EL (cell line): ENCODE measurements at places on chromosomes 16 and 17.

GRCh38 chr16:18959031-18959505, 24.7 kb upstream of the TMC7 start:
- DNase-seq = peak; percentile 3

- DNase-seq = no peak
Measured at GRCh38 chr17:2075336-2076086, 20.6 kb downstream of the HIC1 start.

DNA sequence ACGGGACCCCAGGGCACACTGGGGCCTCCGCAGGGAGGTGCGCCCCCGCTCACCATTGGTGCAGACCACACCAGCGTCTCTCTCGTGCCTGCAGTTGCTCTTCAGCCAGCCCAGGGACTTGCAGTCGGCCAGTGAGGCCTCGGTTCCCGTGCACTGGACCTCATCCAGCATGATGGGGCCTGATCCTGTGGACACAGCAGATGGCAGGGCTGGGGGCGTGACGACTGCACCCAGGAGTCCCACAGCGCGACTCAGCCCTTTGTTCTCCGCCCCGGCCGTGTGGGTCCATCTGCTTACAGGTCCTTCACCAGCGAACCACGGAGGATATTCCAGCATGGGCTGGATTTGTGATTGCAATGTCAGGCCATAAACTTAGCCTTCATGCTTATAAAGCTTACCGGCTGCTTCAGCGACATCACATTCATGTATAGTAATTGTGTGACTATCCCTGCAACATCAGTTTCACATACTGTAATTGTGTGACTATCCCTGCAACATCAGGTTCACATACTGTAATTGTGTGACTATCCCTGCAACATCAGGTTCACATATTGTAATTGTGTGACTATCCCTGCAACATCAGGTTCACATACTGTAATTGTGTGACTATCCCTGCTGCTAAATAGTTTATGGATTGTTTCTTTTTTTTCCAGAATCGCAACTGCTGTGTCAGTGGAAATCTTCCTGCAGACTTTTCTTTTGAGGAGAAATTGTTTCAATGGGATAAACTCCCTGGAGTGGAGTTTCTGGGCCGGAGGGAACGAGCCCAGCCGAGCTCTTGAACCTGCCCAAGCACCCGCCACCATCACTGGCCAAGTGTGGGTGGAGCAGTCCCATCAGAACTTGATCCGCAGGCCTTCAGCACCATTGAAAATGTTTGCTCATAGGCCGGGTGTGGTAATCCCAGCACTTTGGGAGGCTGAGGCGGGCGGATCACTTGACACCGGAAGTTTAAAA, 4.8 kb downstream of the LGALS3BP start:
- DNase-seq = peak; percentile 46

DNA sequence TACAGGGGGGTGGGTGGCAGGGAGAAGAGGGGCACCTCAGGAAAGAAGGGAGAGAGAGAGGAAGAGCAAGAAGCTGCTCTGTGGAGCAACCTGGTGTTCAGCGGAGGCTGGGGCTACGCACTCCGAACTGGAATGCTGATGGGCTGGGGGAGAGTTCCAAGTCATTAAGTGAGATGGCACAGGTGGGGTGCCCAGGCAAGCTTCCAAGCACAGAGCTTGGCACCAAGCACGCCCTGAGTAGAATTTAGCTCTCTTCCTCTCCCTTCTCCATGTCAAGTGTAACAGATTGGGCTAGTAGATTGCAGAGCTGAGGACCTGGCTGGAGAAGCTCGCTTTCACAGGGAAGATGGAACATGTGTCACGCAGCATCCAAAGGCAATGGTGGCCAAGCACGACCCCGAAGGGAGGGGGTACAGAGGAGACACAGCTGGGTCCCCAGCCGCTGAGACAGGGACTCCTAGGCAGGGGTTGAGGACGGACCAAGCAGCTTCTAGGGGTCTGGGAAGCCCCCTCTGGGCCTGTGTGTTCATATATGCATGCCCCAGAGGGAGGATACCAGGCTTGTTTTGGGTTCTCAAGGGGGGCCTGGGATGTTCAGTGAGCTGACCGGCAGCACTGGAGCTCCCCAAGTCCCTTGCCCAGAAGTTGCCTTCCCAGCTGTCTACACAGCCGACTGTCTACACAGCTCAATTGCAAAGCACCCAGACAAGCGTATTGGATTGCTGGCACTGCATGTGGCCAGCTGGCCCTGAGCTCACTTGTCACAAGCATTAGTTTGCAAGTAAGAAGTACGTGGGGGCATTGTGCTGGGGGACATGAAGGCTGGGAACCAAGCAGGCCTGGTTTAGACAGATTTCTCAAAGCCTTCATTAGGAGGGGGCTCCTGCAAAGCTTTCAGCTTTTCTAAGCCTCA, 247.8 kb downstream of the ENGASE start:
- no peak for DNase-seq

GRCh38 chr17:80945736-80946135, 45.9 kb upstream of the CHMP6 start:
- DNase-seq = no peak

GRCh38 chr16:2514333-2515179, 804 bp downstream of the ATP6V0C start:
- DNase-seq = no peak

- no peak for DNase-seq
Measured at GRCh38 chr16:61146429-61146828, 889.8 kb downstream of the CDH8 start.

DNA sequence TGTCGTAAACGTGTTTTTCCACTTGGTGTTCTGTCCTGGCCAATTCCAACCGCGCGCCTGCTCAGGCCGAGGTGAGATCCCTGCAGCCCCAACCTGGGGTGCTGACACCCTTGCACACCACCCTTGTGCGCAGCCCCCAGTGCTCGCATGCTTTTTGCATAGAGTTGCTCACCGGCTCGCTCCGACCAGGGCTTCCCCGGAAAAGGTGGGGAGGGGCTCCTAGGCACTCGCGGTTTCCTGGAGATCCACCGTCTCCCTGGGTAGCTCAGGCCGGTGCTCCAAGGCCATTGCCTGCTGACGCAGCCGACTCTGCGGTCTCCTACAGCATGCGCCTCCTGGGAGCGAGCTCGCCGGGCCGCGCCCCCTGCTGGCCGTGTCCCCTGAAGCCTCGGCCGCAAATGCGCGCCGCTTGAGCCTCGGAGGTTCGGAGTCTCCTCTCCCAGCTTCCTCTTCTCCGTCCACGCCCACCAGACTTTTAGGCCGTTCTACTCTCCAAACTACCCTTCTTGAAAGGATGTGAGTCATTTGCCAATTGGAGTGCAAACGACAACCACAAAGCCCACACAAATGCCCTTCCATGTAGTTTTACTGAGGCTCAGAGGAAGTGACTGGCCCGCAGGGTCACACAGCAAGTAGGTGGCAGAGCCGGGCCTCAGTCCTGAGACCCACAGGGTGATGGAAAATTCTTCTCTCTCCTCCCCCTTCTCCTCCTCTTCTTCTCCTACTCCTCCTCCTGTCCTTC, 7.2 kb upstream of the PDP2 start:
- DNase-seq = peak; percentile 100

DNA sequence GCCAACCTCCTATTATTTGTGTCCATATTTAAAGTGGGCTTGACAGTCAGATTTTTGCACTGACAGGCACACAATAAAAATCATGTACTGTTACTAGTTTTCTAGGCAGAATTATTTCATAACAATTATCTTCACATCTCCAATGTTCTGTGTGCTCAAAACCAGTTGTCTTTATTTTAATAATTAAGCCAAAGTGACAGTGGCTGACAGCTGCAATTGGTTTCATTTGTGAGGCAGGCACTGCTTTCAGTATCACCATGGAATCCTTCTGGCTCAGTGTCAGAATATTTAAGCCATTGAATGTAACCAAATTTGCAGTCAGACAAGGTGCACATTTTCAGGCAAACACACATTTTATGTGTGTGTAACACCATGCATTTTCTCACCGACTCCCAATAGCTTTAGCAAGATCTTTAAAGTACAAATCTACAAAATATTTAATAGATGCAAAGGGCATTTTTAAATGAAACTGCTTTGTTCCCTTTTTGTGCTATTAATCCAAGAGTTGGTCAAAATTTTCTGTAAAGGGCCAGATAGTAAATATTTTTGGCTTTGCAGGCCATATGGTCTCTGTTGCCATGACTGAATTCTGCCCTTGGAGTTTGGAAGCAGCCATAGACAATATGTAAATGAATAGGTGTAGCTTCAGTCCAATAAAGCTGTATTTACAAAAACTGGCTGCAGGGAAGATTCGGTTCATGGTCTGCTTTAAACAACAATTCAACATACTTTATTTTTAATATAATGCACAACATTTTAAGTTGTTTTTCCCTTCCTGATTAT, 486.0 kb downstream of the KCNJ2 start:
- no peak for DNase-seq

- DNase-seq = no peak
Measured at GRCh38 chr16:50335196-50335958, 33.4 kb downstream of the BRD7 start.

DNA sequence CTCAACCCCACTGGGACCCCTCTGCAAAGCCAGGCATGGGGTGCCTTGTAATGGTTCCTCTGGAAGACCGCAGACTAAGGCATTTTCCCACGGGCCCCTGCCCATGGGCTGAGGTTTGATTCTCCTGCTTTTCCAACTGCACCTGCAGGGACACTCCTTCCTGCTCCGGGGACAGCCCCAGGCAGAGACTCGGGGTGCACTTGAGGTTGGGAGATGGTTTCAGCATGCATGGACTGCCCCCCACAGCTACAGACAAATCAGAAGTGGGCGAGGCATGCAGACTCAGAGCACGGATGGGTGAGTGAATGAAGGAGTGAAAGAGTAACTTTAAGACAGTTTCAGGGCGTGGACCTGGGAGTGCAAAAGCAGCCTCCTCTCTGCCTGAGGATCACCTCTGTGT, 87.9 kb upstream of the RPL38 start:
- no peak for DNase-seq

DNA sequence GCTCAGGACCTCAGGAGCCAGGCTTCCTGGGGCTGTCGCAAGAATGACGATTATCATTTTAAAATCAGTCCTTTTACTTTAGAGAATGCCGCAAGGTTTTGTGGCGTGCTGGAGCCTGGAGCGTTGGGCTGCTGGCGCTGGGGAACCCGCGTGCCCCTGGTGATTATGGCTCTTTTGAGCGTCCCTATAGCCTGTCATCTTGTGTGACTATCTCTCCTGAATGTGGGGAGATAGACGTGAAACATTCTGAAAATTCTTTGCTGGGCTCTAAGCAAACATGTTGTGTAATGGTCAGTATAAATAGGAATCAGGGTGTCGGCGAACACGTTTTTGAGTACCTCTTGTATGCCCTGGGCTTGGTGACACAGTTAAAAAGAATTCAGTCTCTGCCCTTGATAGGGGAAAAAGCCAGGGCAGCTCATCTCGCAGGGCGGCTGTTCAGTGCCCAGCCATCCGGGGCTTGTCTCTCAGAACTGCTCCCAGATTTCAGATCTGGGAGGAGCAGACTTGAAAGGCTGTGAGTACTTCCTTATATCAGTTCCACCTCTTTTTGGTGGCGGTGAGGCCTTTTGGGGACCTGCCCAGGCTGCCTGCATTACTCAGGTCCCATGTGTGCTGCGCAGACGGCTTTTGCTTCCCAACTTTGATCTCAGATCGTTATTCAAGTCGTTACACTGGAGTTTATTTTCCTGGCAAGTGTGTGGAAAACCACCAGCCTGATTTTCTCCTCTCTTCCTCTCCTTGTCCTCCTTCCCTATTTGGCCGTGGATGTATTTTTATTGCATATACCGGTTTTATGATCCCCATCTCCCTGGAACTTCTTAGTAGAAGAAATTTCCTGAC, 973 bp downstream of the SLC7A6 start:
- peak; percentile 93 for DNase-seq

DNA sequence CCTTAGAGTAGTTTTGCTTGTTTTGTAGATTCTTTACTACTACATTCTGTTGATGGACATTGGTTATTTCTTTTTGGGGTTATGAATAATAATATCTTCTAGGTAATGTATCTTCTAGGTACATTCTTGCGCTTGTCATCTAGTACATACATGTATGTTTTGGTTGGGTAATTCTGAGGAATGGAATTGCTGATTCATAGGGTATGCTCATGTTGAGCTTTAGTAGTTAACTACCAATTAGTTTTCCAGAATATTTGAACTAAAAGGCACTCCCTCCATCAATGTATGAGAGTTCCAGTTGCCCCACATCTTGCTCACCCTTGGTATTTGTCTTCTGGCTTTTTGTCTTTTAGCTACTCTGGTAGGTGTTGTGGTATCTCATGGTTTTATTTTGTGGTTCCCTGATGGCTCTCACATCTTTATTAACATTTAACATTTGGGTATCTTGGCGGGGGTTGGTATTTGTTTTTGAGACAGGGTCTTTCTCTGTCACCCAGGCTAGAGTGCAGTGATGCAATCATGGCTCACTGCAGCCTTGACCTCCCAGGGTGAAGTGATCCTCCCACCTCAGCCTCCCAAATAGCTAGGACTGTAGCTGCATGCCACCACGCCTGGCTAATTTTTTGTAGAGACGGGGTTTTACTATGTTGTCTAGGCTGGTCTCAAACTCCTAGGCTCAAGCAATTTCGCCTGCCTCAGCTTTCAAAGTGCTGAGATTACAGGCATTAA, 47.1 kb downstream of the SLC6A4 start:
- no peak for DNase-seq

DNA sequence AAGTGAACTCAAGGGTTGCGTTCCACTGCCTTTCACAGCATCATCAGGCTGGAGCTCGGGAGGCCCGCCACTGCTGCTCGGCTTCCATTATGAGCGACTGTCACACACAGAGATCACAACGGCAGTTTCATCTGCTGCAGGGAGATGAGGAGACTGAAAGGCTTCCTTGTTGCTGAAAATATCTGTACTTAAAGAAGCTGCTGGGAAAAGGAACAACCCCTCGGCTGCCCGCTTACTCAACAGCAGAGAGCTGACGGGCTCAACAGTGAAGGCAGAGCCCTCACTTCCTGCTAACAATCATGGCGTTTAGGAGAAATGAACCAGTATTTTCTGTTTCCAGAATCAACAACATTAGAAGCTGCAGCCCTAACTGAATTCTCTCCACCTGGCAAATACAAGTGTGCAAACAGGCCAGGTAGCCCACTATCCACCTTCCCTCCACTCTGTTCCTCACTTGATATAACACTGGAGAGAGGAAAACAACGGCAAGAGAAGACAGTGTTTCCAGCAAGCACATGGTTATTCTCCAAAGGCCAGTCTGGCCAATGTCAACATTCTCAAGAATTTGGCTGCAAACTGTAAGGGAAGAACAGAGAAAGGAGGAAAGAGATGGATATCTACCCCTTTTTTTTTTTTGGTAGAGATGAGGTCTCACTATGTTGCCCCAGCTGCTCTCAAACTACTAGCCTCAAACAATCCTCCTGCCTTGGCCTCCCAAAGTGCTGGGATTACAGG, 33.7 kb downstream of the MBTPS1 start:
- DNase-seq = no peak

DNA sequence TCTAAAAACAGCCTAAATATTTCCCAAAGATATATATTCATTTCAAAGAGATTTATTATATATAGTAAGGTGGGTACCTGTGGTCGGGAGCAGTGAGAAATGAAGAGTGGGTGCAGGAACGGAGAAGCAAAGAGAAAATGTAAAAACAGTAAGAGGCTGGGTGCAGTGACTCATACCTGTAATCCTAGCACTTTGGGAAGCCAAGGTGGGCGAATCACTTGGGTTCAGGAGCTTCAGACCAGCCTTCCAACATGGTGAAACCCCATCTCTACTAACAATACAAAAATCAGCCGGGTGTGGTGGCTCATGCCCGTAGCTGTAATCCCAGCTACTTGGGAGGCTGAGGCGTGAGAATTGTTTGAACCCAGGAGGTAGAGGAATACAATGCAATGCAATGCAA, 257.1 kb downstream of the BCAS3 start:
- no peak for DNase-seq

GRCh38 chr16:77541165-77541564, 106.3 kb upstream of the ADAMTS18 start:
- no peak for DNase-seq

- no peak for DNase-seq
Measured at GRCh38 chr17:74116087-74116717, 87.3 kb upstream of the RPL38 start.
